ENCODE measurements at places on chromosomes 6 and 20.

GRCh38 chr6:7770111-7770510, 44.2 kb downstream of the BMP6 start:
- no peak for DNase-seq

DNA sequence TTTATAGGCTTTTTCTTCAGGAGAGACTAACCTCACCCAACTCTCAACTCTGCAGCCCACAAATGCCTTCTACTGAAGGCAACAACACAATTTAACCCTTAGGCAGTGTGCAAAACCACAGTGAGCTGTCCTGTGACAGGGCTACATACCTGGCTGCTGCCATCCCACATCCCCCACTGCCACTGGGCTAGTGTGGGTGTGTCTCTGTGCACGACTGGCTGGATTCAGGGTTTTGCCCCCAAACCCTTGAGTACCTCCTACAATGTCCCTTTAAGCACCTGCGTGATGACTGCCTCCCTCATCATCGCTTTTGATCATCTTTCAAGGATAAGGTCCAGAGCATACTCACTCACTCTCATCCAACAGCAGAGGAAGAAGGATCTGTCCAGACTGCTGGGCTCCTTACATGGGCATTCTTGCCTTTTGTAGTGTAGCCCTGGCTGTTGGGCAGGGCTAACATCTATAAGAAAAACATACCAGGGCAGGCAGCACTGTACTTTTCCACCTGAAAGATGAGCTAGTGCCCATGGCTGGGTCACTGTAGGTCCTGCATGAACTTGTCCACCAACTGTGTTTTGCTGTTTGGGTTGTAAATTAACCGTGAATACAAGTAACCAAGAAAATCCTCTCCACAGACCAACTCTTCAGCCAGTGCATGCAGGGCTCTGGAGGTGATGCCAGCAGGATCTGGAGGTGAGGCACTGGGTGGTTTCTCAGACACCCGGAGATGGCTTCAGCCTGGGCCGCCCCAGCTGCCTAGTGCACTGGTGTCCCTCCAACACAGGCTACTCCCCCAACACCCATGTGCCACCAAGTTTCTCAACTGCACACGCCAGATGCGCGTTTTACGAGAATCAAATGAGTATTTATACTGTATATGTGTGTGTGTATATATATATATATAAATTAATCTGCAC, 45.2 kb downstream of the PLCG1 start:
- no peak for DNase-seq

DNA sequence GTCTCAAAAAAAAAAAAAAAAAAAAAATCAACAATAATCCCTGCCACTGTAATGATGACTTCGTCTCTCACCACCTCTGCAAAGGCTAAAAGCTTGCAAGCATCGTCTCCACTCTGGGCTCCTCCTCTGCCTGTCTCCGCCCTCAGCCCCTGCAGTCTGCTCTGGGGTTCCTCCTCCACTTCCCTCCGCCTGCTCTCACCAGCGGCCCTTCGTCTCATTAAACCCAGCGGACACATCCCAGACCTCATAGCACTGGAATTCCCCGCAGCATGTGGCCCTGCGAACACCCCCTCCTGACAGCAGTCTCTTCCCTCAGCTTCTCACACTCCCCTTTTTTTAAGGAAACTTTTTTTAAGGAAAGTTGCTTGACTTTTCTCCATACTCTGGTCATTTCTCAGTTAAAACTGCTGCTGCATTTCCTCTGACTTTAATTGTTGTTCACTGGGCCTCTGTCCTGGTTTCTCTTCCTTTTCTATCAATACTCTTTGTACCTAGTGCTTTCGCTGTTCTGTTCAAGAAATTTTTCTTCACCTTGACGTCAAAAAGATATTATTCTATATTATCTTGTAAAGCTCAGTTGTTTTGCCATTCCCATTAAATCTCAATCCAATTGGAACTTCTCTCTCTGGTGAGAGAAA, 70.9 kb upstream of the PLEKHG1 start:
- DNase-seq: no peak

- no peak for DNase-seq
These were observed 73.9 kb downstream of the DCDC2 start for GRCh38 chr6:24284006-24284405.

- no peak for DNase-seq
These were observed 143.3 kb downstream of the NFATC2 start for GRCh38 chr20:51399006-51399890.

- no peak for DNase-seq
These were observed 153.4 kb downstream of the DTNBP1 start for GRCh38 chr6:15509335-15509933.

DNA sequence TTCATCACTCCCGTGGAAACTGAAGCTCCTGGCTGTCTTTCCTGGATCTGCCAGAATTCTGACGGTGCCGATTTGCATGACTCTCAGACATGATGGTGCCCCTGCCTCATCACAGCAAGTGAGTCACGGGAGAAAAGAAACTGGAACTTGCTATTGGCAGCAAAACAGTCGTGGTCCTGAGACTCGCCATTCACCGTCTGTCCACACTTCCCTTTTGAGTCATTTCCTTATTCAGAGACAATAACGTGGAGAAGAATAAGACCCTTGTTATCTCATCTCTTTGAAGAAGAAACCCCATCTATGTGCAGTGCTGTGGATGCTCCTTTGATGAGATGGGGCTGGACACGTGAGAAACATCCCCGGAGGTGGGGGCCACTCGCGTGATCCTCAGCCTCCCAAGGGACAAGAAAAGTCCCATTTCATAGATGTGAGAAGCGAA, 4.2 kb downstream of the GPR31 start:
- no peak for DNase-seq

DNA sequence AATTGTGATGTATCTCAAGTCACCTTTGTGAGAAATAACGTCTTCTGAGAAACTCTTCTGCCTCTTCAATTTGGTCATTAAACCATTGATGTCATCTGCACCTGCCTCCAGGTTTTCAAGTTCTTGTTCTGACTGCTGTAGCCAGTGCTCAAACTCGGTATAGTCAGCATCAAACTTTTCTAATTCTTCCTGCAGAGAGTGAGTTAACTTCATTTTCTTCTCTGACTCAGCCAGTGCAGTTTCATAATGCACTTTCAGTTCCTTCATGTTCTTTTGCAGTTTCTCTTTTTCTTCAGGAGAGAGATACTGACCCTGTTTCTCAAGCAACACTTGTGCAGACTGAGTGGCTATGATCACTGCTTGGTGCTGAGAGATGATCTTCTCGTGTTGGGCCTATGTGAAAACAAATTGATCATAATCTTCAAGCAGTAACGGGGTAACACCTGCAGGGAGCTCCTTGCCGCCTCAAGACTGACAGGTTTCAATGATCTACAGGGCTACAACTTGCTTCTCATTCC, 48.8 kb downstream of the DST start:
- DNase-seq: no peak

DNA sequence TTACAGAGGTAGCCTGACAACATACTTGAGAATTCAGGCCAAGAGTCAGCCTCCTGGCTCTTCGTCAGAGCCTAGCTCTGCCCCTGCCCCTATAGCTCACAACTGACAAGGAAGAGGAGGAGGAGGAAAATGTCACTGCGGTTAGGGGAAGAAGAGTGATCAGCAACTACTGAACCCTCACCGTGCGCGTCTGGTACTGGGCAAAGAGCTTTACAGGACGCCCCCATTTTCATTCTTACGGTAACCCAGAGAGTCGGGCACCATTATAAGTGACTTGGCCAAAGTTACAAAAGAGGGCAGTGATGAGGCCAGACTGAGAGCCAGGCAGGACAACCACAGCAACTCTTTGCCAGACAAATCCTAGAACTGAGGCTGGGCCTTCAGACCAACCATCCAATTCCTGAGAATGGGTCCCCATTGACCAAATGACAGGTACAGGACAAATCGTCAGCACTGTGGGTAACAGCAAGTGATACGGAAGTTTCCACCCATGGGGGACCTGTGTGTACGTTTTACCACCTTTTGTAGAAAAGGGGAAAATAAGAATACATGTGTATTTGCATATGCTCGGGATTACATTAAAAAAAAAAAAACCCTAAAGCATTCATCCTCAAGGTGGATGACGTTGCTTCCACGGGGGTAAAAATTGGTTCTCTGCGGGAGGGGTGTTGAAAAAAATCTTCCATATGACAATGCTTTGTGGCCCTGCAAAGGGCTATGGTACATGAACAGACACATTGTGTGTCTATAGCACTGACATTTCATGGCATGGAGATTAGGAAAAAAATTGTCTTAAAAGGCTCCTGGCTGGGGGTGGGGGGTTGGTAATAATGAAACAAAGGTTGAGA, 118.0 kb downstream of the NFATC2 start:
- DNase-seq: no peak

DNA sequence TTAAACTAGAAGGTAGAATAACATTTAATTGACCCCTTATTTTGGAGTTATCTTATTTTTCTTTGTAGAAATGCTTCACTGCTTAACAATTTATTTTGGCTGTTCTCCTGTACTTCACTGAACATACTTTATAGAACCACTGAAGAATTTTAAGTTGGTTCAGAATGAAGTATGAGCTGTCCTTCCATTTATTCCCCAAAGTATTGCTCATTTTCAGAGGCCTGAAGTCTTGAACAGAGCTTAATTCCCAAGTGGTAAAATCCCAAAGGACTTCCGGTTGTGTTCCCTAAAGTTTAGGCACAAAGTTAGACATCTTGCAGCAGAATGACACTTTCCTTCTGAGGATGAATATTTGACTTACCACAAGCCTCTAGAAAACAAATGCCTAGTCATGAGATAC, 233.3 kb downstream of the TINAG start:
- no peak for DNase-seq

DNA sequence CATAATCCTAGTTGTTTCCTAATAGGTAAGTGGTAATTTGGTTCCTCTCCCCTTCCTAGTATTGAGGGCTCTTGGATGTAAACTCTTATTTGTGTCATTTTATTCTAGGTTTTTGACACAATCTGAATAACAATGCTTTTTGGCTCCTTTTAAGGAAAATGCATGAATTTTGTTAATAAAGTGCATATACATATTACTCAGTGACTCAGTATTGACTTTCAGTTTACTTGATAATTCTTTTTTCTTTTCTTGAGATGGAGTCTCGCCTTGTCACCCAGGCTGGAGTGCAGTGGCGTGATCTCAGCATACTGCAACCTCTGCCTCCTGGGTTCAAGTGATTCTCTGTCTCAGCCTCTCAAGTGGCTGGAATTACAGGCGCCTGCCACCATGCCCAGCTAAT, 19.1 kb downstream of the ITCH start:
- DNase-seq: no peak

- no peak for DNase-seq
These were observed 57.6 kb downstream of the NUDT3 start for GRCh38 chr6:34334796-34335416.

DNA sequence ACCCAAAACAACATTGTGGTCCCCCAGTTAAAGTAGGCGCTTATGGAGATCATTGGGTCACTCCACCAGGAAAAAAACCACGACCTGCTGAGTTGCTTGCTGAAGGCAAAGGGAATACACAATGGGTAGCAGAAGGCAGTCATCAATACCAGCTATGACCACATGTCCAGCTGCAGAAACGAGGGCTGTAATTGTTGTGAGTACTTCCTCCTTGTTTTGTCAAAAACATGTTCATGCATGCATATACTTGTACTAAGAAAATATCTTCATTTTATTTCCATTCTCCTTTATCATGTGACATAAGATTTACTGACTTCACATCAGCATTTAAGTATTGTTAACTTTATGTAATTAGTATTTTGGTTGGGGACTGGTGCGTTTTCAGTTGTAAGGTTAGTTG, 16.9 kb downstream of the SERINC1 start:
- no peak for DNase-seq

GRCh38 chr20:3929713-3930060, 40.5 kb downstream of the PANK2 start:
- no peak for DNase-seq

All from BJ (cell line).